ENCODE measurements at places on chromosomes 13 and 19. TPM values are rescaled to one million over a fixed set of nuclear protein-coding genes. Genes with fewer than 3 reads are reported as not detected.

Gene ZNF737
- 14.0 TPM for polyA plus RNA-seq

Gene EHD2
- not detected for polyA plus RNA-seq

Gene ZNF66
- 4.4 TPM for polyA plus RNA-seq

Gene CYP4F3
- polyA plus RNA-seq, result not detected

Gene RNF113B
- not detected for polyA plus RNA-seq

Gene HSPB6
- polyA plus RNA-seq, result not detected

All from CD8-positive, alpha-beta memory T cell (primary cell).